Left lobe of liver (tissue), 2 donors: ENCODE measurements at places on chromosomes 6 and 20.
A peak's percentile ranks its signal among the peaks of the same experiment; 100 is the strongest.

DNA sequence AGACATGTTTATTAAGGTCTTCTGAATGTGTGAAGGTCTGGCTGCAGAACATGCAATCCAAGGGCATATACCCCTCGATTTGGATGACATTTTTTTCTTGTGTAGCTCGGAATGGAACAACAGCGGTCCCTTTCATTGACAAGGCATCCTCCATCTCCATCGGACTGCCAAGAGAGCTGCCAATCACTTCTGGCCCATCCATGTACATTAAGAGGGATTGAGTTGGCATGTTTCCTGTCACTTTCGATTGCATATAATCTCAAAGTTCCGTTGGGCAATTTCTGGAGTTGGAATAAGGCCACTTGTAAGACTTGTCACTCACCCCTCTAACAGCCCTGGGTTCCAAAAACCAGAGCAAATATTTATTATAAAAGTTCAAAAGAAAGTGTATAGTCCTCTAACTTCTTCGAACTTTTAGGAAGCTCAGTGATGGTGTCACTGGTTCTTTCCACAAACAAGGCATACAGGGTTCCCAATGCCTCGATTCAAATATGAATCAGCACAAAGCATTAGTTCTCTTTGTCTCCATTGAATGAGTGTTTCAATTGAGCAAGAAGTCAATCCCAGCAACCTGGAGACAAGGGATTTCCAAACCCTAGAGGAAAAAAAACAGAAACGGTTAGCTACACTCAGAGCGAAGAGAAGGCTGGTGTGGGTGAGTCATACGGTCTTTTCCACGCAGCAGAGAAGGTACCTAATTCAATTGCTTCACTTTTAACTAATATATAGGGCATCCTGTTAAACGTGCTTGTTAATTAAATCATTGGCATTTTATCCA lies 10.9 kb downstream of the ZNF217 start:
- peak; percentile 23 for DNase-seq

DNA sequence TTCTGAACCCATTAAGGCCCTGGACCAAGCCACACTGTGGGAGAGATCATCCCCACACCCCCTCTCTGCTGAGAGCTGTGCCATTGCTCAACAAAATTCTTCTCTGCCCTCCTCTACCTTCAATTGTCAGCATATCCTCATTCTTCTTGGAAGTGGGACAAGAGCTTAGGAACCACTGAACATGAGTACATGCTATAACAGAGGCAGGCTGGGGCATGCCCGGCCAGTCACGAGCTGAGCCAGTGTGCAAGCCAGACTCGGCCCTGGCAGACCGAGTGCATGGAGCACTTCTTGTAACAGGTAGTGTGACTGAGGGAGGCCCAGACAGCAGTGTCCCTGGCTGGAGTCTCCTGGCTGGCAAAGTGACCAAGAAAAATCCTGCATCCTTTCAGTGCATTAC lies 149.2 kb downstream of the MOXD1 start:
- DNase-seq, result no peak

DNA sequence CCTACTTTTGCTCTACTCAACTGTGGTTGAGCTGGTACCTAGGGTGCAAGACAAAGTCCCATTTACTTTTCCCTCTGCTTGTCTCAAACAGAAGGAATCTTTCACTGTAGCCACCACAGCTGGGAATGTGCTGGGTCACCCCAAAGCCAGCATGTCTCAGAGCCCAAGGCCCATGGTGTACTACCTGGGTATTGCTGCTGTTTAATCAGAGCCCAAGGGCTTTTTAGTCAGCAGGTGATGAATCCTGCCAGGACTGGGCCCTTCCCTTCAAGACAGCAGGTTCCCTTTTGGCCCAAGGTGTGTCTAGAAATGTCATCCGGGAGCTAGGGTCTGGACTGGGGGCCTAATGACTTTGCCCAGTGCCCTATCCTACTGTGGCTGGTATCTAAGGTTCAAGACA lies 249.8 kb downstream of the HDGFL1 start:
- DNase-seq, result no peak

DNA sequence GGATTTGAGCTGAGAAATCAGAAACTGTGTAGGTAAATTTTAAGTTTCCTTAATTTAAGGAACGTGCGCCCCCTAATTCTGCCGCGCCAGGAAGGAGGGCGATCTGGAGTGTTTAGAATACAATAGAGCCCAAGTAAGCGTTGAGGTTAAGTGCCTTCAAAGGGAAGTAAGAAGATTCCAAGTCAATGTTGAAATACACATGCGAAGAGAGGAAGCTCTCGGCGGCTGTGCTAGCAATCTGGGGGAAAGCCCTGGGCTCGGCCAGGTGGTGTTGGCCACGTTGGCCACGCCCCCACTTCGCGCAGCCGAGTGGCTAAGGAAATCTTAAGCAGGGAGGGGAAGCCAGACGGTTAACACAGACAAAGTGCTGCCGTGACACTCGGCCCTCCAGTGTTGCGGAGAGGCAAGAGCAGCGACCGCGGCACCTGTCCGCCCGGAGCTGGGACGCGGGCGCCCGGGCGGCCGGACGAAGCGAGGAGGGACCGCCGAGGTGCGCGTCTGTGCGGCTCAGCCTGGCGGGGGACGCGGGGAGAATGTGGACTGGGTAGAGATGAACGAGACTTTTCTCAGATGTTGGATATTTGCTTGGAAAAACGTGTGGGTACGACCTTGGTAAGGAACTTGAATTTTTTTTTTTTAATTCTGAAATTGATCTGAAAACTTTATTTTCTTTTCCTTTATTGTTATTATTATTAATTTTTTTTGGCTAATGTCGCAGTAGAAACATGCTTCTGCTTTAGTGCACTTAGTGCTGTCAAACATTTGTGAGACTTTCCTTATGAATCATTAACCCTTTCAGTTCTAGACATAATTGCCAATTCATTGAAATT lies at the start of gene PRDM1:
TSS of gene PRDM1 (plus strand) at position 353 of the 830 bp plus-strand sequence. CDS start at position 571, 218 bp downstream.
- DNase-seq, result peak; percentile 74

- DNase-seq, result no peak
Measured at GRCh38 chr6:140271759-140272377, 897.4 kb upstream of the CITED2 start.
